Stimulated activated CD4-positive, alpha-beta T cell treated with anti-CD3 and anti-CD28 coated beads, Interleukin-1b, Interleukin-23, amount 100 ng/mL, for 1 hour (primary cell): ENCODE measurements at places on chromosomes 13 and 19.

DNA sequence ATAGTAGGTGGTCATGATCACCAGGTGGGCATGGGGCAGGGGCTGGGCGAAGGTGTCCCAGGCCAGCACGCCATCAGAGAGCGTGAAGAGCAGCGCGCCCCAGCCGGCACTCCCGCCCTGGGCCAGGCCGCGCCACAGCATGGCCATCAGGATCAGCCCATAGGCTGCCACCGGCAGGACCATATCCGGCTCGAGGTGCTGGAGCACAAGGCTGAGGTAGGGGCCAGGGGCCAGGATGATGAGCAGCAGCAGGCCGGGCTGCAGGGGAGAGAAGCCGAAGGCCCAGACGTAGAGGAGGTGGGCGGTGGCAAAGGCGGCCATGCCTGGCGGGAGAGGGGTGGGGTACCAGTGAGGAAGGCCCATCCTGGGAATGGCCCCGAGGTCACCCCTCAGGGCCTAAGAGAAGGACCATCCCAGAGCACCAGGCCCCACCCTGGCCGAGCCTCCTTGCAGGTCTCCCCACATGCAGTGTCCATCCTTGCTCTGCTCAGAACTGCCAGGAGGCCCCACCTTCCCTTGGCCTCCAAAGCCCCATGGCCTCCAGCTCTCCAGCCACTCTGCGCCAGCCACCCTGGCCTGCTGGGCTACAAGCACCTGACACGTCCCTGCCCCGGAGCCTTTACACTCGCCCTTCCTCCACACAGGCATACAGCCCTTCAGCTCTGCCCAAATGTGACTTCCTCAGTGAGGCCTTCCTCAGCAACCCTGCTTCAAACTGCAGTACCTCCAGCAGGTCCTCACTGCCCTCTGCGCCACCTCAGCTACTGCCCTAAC lies 1.1 kb downstream of the TMEM86B start:
- no peak for DNase-seq

GRCh38 chr13:84606616-84607015 lies 724.3 kb upstream of the SLITRK1 start:
- no peak for DNase-seq

GRCh38 chr13:50783717-50784290 lies 59.7 kb downstream of the DLEU7 start:
- no peak for DNase-seq

DNA sequence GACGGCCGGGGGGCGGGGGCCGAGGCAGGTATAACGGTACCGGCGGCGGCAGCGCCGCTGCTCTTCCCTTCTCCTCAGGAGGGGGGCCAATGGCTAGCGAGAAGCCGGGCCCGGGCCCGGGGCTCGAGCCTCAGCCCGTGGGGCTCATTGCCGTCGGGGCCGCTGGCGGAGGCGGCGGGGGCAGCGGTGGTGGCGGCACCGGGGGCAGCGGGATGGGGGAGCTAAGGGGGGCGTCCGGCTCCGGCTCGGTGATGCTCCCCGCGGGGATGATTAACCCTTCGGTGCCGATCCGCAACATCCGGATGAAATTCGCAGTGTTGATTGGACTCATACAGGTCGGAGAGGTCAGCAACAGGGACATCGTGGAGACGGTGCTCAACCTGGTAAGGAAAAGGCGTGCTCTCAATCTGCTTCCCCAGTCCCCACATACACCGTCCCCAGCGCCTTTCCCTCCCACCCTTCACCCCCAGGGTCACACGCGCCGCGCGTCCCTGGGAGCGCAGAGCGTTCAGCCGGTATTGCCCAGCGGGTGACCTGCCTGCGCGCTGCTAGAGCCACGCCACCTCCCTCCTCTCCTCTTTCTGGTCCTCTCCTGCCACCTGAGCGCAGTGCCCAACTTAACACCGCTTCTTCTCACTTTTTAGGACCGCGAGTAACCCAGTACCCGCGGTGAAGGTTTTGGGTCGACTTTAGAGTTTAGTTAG lies 814 bp downstream of the NBEA start:
- no peak for DNase-seq

DNA sequence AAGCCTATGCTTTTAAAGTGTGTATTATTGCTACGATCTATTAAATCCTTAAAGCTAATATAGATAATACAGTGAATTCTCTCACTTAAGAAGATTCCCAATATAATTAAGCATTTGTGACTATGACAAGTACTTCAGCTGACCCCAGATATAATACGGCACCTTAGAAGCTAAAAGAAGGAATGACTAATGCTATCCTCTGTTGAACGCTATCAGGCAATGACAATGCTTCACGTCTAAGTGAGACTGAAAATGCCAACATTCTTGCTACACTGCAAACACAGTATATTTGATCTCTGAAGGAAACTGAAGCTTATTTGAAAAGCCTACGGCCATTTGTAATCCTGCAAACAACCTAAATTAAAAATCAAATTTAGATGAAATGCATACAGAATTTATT lies 19.7 kb downstream of the VWA8 start:
- no peak for DNase-seq

DNA sequence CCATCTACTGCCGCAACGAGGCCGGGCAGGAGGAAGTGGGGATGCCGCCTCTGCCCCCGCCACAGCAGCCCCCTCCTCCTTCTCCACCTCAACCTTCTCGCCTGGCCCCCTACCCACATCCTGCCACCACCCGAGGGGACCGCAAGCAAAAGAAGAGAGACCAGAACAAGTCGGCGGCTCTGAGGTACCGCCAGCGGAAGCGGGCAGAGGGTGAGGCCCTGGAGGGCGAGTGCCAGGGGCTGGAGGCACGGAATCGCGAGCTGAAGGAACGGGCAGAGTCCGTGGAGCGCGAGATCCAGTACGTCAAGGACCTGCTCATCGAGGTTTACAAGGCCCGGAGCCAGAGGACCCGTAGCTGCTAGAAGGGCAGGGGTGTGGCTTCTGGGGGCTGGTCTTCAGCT lies 3.4 kb upstream of the NUP62 start:
- no peak for DNase-seq

- DNase-seq, result no peak
Observed at GRCh38 chr13:94993616-94994015, 281.3 kb upstream of the SOX21 start.

DNA sequence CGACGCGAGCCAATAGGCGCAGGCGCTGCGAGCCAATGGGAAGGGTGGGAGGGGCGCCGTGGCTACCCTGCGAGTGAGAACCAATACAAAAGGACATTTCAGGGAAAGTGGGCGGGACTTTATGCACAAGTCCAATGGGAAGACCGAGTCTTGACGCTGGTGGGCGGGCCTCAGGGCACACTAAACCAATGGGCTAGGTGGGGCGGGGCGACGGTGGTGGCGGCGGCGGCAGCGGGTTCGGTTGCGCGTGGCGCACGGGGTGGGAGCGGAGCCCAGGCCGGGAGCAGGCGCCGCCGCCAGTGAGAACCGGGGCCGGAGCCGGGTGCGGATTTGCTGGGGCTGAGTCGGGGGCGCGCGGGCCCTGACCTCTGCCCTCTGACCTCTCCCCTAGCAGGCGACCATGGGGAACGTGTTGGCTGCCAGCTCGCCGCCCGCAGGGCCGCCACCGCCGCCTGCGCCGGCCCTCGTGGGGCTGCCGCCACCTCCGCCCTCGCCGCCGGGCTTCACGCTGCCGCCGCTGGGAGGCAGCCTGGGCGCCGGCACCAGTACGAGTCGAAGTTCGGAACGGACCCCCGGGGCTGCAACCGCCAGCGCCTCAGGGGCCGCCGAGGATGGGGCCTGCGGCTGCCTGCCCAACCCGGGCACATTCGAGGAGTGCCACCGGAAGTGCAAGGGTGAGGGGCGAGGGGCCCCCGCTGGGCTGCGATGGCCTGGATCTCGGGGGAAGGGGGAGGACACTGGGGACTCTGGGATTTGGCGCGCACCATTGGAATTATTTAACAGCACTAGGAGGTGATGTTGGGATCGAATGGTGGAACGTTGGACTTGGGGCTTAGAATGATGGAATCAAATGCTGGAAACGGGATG lies at the start of gene TOMM40:
Gene TOMM40 (plus strand): TSS at position 239 of the 867 bp plus-strand sequence. CDS start 162 bp downstream, at position 401.
- no peak for DNase-seq

DNA sequence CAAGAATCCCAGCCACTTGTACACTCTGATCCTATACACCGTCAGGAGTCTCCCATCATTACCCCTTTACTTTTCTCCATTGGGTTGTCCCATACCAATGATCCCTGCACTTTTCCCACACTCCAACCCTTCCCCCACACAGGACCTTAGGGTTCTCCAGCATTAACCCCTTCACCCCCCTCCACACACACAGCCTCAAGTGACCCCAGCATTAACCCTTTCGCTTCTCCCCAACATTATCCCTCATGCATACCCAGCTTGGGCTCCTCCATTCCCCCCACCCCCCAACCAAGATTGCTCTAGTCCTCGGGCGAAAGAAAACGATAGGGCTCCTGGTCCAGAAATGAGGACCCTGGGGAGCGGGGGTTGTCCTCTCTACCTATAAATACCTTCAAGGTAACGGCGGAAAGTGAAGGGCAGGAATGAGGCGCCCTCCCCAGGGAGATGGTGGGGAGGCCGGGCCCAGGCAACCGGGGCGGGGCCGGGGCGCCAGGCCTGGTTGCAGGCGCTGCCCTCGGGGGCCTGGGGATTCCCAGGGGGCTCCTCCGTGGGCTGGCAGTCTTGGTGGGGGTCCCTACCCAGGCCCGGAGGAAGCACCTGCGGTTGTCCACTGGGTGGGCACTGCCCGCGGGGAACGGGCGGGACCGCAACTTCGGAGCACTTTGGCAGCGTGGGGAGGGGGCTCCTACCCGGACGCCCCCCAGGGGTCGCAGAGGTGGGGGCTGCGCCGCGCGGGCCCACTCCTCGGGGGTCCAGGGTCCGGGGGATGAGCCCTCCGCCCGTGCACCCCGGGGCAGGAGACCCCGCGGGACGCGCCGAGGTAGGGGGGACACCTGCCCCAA lies 757 bp downstream of the WIZ start:
- no peak for DNase-seq
